Activated CD4-positive, alpha-beta T cell treated with anti-CD3 and anti-CD28 coated beads, Interleukin-2, amount 10 ng/mL, durations not matched to agents 24 days and 14 days (primary cell): ENCODE measurements at places on chromosomes 12 and 14. TPM values are rescaled to one million over a fixed set of nuclear protein-coding genes. Genes with fewer than 3 reads are reported as not detected.

Gene CMTM5
- not detected in 2 replicates for total RNA-seq

Gene HHIPL1
- total RNA-seq: not detected in 2 replicates

DNA sequence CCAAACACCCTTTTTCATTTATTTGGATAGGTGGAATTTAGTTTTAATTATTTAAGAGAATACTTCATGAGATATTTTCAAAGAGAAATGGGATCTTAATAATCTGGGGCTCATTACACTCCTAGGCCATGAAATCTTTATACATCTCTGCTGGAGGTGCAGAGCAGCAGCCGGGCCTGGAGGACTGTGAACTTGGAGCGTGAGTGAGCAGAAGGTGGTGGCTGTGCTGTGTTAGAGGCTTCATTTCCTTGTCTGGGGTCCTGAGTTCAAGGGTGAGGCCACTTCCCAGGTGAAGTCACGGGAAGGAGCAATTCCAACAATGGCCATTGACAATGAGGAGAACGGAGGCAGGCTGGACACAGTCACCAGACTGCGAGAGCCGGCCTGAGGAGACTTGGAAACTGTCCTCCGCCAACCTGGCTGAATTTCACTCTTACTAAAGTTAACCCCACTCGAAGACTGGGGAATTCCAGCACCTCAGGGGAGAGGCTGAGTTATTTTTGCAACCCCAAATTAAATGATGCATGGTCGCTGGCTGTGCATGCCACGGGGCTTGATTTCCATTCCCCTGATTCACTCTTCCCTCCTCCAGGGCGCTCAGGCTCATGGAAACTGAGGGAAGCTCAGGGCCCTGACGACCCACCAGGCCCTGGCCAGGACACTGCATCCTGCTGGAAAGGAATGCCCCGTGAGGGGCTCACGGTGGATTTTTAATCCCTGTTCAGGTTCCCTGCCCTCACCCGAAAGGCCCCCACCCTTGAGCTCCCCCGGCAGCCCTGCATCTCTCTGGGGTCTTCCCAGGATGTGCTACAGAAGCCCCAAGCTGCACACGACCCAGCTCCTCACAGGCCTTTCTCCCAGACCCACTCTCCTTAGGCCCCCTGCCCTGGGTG, 22.6 kb upstream of the TRAF3 start:
- H3K4me3 ChIP-seq: no peak overlapping the region
- DNase-seq: no peak
- H3K27me3 ChIP-seq: no peaks in the 10 kb centered on the region
- H3K4me1 ChIP-seq: no peaks in the 10 kb centered on the region
- H3K36me3 ChIP-seq: no peaks in the 10 kb centered on the region
- no peak overlapping the region for H3K27ac ChIP-seq

Gene TDRD9
- total RNA-seq: 0.12 and 0.19 TPM in 2 replicates

GRCh38 chr12:76622351-76622750, 62.8 kb upstream of the OSBPL8 start:
- peaks cover 4% of the 10 kb centered on the region for H3K4me1 ChIP-seq
- H3K27ac ChIP-seq: no peak overlapping the region
- H3K27me3 ChIP-seq: peaks cover 3% of the 10 kb centered on the region
- H3K36me3 ChIP-seq: no peaks in the 10 kb centered on the region
- no peak overlapping the region for H3K4me3 ChIP-seq

- H3K27me3 ChIP-seq: peaks cover 4% of the 10 kb centered on the region
- H3K27ac ChIP-seq: no peak overlapping the region
- no peaks in the 10 kb centered on the region for H3K36me3 ChIP-seq
- H3K4me3 ChIP-seq: no peak overlapping the region
Observed at GRCh38 chr14:58730792-58731464, 93.2 kb downstream of the DACT1 start.

GRCh38 chr14:31927348-31927832, 149.7 kb upstream of the ARHGAP5 start:
- H3K27me3 ChIP-seq: no peaks in the 10 kb centered on the region
- no peaks in the 10 kb centered on the region for H3K36me3 ChIP-seq
- no peak overlapping the region for H3K27ac ChIP-seq
- DNase-seq: no peak
- no peak overlapping the region for H3K4me3 ChIP-seq

- peak overlapping the region; percentile 98 for H3K27ac ChIP-seq
- H3K27me3 ChIP-seq: no peaks in the 10 kb centered on the region
- peaks cover 71% of the 10 kb centered on the region for H3K4me1 ChIP-seq
- no peak for DNase-seq
Observed at GRCh38 chr12:31316891-31317290, 9.1 kb downstream of the SINHCAF start.

Gene PLCZ1
- not detected in 2 replicates for total RNA-seq

- no peak overlapping the region for H3K4me3 ChIP-seq
- no peaks in the 10 kb centered on the region for H3K27me3 ChIP-seq
- no peak overlapping the region for H3K27ac ChIP-seq
Observed at GRCh38 chr14:69003626-69004025, 24.5 kb upstream of the ACTN1 start.

GRCh38 chr12:114018669-114019068, 52.5 kb upstream of the RBM19 start:
- H3K36me3 ChIP-seq: no peaks in the 10 kb centered on the region
- no peaks in the 10 kb centered on the region for H3K4me1 ChIP-seq
- H3K27ac ChIP-seq: no peak overlapping the region
- no peak for DNase-seq
- no peaks in the 10 kb centered on the region for H3K27me3 ChIP-seq

- no peaks in the 10 kb centered on the region for H3K4me1 ChIP-seq
- DNase-seq: no peak
- H3K27ac ChIP-seq: no peak overlapping the region
- no peak overlapping the region for H3K4me3 ChIP-seq
- no peaks in the 10 kb centered on the region for H3K36me3 ChIP-seq
Observed at GRCh38 chr12:90621927-90622326, 333.0 kb downstream of the CCER1 start.

DNA sequence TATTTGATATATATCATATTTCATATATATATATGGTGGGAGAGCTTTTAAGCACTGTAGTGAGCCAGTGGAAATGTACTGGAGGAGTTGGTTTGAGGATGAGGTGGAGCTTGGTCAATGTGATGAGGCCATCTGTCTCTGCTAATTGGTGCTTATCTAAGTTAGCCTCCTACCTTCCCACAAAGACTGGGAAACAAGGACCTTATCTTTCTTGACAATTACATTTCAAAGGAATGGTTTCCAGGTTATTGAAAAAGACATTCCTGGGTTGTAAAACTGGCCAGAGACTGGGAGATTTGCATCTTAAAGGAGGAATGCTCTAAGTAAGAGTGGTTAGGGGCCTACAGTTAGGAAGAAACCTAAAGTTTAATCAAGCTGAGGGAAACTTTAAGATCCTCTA, 212.8 kb upstream of the SYT1 start:
- H3K36me3 ChIP-seq: no peaks in the 10 kb centered on the region
- no peaks in the 10 kb centered on the region for H3K27me3 ChIP-seq
- no peak overlapping the region for H3K27ac ChIP-seq
- H3K4me3 ChIP-seq: no peak overlapping the region
- DNase-seq: no peak

DNA sequence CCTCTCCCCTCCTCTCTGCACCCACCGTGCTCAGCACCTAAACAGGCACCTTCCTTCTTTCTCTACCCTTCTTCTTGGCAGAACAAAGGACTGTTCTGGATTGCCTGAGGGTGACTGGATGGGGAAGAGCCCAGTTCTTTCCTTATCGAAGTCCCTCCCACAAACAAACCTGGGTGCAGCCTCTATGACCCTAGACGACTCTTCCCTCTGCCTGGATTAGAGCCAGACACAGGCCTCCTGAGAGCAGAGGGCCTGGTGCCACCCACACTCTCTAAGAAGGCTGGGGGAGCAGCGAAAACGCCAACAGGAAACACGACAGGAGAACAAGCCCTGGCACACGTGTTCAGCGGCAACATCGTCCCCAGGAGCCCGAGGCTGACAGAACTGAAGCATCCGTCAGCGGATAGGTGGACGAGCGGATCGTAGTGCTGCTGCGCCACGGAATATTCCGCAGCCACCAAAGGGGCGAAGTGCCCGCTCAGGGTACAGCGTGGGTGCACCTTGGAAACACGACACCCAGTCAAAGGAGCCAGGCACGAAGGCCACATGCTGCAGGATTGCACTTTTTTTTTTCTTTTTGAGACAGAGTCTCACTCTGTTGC, 38.0 kb downstream of the RIMBP2 start:
- no peaks in the 10 kb centered on the region for H3K36me3 ChIP-seq
- H3K4me3 ChIP-seq: no peak overlapping the region
- no peaks in the 10 kb centered on the region for H3K27me3 ChIP-seq
- H3K4me1 ChIP-seq: no peaks in the 10 kb centered on the region
- DNase-seq: no peak
- H3K27ac ChIP-seq: no peak overlapping the region

DNA sequence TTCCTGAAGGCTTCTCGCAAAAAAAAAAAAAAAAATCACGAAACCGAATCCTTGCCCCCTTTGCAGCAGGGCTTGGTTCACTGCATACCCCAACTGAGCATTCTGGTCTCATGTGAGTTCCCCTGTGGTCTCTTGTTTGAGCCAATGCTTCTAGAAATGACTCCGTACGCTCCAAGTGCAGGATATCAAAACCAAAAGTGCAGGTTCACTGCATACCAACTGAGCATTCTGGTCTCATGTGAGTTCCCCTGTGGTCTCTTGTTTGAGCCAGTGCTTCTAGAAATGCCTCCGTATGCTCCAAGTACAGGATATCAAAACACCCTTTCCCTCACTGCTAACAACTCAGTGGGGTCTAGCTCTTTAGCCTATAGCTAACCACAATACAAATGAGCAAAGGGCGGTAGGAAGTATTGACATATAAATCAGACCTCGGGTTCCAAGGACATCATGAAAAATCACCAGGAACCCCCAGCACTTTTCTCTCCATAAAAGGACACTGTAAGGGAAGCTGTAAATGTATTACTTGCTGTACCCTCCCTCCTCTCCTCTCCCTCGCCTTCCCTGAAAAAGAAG, 206.3 kb upstream of the NOS1 start:
- H3K4me3 ChIP-seq: no peak overlapping the region
- H3K27me3 ChIP-seq: no peaks in the 10 kb centered on the region
- H3K27ac ChIP-seq: no peak overlapping the region
- no peaks in the 10 kb centered on the region for H3K36me3 ChIP-seq

Gene GRIN2B
- total RNA-seq: not detected in 2 replicates

DNA sequence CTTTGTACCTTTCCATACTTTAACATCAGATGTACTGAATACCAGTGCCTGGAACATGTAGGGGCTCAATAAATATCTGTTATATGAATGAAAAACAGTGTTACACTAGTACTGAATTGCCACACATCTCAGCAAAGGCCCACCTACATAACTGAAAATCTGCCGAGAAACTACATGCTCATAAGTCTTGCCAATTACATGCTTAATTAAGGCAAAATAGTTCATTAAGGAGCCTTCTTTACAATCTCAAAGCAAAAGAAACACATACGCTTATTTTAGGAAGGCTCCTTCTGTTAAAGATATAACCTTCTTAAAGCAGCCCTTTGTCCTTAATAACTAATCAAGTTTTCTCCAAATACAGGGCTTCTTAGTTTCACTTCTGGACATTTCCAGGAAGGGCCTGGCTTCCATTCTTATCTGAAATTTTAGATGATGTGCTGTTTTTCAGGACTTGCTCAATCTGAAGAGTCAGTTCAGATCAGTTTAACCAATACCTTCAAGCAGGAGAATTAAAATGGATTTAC, 11.5 kb downstream of the LIMA1 start:
- no peaks in the 10 kb centered on the region for H3K27me3 ChIP-seq
- peaks cover 7% of the 10 kb centered on the region for H3K4me1 ChIP-seq
- H3K4me3 ChIP-seq: no peak overlapping the region
- H3K27ac ChIP-seq: no peak overlapping the region
- no peak for DNase-seq
- no peaks in the 10 kb centered on the region for H3K36me3 ChIP-seq

Gene SEL1L
- total RNA-seq: 57.4 and 58.8 TPM in 2 replicates

DNA sequence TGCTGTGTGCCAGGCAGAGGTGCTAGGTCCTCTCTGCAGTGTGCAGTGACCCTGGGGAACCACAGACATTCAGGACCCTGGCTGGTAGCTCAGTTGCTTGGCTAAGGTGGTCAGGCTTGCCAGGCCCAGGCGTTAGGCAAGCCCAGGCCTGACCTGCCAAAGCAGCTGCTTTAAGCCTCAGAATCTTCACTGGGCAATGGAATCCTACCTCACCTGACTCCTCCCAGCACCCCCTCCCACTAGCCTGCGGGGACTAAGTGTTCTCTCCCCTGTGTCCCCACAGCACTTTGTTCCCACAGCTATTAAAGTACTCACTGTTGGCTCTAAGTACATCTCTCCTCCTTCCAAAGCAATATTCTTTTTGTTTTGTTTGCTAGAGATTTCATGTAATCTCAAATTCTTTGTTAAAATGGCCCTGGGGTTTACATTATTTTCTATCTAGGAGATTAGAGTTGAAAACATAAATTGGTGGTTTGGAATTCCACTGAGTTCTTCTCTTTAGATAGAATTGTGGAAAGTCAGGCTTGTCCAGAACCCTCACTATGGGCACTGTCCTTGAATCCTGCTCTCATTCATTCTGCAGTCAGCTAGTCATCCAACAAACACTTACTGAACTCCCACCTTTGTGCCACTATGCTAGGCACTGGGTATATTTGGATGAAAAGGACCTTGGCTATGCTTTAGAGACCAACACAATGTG, 44.4 kb downstream of the DGLUCY start:
- no peak for DNase-seq
- H3K4me3 ChIP-seq: no peak overlapping the region
- H3K27me3 ChIP-seq: no peaks in the 10 kb centered on the region
- peaks cover 6% of the 10 kb centered on the region for H3K4me1 ChIP-seq
- H3K27ac ChIP-seq: no peak overlapping the region

Gene PLA2G1B
- not detected in 2 replicates for total RNA-seq

GRCh38 chr14:90538095-90538494, 141.3 kb downstream of the CALM1 start:
- DNase-seq: no peak
- no peak overlapping the region for H3K27ac ChIP-seq

DNA sequence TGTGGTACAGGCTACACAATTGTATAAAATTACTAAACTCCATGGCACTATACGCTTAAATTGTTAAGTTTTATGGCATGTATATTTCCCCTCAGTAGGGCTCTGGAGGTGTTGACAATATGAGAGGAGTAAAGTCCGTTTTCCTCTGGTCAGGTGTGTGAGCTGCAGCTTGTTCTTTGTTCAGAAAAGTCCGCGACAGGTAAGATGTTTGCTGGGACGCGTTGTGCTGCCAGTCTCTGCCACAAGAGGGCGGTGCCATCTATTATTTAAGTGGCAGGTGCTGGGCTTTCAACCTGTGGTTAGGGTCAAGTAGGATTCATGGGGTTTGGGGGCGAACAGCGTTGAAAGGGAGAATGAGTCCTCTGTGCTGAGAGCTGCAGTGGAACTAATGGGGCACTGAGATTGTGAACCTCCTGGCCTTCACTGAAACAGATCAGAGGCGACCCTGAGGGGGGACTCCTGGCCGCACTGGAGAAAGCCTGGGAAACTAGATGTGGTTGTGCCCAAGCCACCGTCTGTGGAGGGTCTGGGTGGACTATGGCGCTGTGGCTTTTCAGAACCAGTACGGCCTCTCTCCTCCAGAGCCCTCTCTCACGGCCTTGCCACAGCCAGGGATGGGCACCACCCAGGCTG, 179.0 kb downstream of the SLC15A4 start:
- DNase-seq: peak; percentile 71
- H3K27me3 ChIP-seq: no peaks in the 10 kb centered on the region
- H3K36me3 ChIP-seq: no peaks in the 10 kb centered on the region
- H3K27ac ChIP-seq: no peak overlapping the region
- H3K4me1 ChIP-seq: no peaks in the 10 kb centered on the region

GRCh38 chr14:101125719-101126651, 222.5 kb upstream of the RTL1 start:
- no peak for DNase-seq
- H3K27ac ChIP-seq: no peak overlapping the region
- H3K27me3 ChIP-seq: peaks cover 10% of the 10 kb centered on the region
- H3K4me1 ChIP-seq: peaks cover under 1% of the 10 kb centered on the region

Gene GUCY2C
- not detected in 2 replicates for total RNA-seq
